HTR-8/SVneo (cell line): ENCODE measurements at places on chromosomes 2 and 18.

DNA sequence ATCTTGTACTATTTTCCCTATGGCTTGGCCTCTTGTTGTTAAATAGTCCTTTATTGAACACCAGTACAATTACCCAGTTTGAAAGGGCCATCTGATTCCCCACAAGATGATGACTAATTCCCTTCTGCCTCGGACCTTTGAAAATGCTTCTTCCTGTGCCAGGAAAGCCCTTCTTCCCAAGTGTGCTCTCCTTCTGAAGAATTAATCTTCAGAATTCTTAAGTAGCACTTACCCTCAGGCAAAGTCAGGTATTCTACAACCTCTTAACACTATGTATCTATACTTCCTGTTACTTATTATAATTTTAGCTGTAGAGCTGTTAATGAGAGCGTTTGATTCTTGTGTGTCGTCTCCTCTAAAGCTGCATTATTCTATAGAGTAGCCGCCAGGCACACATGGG is 28.6 kb upstream of the MEX3C start:
- DNase-seq, result no peak

DNA sequence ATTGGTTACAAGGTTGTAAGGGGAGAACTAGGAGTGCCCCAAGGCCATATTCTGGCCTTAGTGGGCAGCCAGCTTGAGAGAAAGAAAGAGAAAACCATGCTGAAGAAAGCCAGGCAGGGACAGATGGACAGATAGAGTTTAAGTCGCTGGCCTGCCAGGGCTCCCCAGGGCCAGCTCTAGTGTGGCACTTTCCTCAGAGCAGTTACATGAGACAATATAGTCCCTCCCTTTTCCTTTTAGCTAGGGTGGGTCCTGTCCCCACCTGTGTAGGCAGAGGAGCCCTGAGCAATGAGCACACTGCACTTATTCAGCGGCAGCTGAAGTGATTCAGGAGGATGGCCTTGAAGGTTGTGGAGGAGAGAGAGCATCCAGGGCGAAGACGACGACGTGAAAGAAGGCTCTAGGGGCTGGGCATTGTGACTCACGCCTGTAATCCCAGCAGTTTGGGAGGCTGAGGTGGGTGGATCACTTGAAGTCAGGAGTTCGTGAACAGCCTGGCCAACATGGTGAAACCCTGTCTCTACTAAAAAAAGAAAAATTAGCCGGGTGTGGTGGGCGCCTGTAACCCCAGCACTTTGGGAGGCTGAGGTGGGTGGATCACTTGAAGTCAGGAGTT is 152.0 kb upstream of the SLC1A4 start:
- DNase-seq, result no peak

GRCh38 chr2:31253356-31254131 is 19.6 kb downstream of the EHD3 start:
- no peak for DNase-seq

DNA sequence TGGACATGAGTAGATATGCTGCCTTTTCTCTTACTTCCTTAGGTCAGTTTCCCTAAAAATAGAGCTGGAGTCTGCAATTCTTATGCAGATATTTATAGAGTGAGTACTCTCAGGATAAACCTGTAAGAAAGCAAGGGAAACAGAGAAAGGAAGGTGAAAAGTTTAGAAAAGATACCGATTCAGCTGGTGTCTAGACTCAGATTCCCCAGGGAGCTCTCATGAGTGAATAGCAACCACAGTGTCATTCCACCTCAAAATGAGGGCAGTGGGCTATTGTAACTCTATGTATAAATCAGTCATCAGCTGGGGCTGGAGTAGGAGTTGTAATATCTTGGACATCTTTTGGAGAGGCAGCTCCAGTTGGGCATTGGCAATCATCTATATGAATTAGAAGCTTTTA is 1485.1 kb upstream of the TMEFF2 start:
- DNase-seq, result no peak

GRCh38 chr18:58992301-58993231 is 127.9 kb downstream of the ZNF532 start:
- no peak for DNase-seq

DNA sequence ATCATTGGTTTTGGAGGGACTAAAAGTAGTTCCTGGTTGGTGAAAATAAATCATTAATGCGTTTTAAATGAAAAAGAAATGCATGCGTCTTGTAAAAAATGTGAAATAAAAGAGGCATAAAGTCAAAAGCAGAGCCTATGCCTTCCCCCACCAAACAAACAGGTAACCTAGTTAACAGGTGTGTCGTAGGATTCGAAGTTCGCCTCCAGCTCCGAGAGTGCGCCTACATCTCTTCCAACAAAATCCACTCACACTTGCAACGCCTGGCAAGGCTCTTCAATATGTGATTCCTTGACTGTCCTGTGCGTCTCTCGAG is 677 bp upstream of the SMAD4 start:
- DNase-seq, result no peak

DNA sequence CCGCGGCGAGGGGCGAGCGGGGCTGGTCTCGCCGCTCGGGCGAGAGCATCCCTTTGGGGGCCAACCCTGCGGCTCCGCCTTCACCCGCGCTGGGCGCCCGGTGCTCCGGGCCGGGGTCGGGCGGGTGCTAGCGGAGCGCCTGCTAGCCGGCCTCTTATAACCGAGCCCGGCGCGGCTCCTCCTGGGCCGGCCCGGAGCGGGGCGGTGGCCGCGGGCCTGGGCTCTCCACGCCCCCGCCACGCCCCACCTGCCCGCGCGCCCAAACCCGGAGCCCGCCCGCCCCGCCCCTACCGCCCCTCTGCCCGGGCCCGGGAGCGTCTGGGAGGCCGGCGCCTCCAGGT is at the start of gene FOXI3:
Gene FOXI3, minus strand, starts transcription at position 129 of the 341 bp plus-strand sequence. CDS start 158 bp downstream, outside the sequence.
- DNase-seq, result no peak

- DNase-seq, result no peak
Measured at GRCh38 chr2:63122921-63123320, 72.3 kb downstream of the OTX1 start.

GRCh38 chr18:26648509-26649192 is 100.3 kb upstream of the KCTD1 start:
- no peak for DNase-seq

DNA sequence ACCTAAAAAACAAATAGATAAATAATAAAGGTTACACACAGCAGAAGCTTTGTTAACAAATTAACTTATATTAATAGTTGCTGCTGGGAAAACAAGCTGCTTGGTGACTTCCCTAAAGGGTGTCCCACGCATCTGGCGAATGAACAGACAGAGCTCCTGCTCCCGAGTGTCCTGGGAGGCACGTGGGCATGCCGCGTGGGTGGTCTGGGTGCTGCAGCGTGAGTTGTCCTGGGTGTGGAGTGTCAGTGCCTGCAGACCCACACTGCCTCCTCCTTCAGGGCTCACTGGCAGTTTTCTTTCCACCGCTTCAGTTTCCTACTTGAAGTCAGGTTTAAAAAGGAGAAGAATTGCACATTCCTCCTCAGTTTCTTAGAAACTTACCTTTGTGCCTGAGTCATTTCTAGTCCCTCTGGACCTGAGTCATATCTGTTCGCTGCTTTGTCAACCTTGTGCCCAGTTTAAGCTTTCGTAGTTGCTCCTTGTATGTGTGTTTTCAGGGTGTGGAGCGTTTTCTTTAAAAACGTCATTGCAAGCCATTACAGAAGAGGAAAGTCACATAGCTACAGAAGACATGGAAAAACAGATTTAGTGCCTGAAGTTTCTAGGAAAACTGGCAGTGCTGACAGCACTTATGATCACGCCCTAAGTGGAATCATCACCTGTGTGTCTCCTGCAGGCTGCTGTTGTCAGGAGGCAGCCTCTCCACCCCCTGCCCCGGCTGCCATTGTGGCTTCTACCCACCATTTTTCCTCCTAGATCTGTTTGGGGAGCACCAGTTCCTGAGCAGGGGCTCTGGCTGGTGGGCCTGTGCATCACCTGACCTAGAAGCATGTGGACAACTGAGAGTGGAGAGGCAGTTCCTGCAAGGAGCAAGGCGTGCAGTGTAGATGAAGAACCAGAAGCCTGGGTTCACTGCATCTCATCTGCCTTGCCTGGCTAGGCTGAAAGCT is 24.5 kb downstream of the IMPA2 start:
- no peak for DNase-seq

DNA sequence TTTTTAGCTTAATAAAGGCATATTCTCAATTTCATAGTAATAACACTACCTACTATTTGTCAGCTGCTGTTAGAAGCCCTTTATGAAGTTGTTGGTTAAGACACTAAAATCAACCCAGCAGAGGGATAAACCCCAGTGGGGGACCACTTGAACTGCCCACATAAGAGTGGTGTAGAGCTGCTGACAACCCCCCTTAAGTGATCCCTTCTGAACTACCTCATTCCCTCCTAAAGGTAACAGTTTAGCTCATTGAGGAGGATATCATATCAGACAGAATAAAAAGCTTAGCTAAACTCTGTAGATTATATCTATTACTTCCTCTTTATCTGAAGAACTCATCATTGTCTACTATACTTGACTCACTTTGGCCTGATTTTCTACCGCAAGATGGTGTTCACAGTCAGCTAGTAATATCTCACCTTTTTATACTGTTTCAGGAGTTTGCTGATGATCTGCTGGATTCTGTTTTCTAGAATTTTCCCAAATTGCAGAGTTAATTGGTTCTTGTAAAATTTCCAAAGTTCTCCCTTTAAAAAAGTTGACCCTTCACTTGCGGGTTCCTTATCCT is 16.2 kb downstream of the GALM start:
- DNase-seq, result no peak

- peak; percentile 56 for DNase-seq
Measured at GRCh38 chr18:46152436-46152807, 48.2 kb downstream of the HAUS1 start.

DNA sequence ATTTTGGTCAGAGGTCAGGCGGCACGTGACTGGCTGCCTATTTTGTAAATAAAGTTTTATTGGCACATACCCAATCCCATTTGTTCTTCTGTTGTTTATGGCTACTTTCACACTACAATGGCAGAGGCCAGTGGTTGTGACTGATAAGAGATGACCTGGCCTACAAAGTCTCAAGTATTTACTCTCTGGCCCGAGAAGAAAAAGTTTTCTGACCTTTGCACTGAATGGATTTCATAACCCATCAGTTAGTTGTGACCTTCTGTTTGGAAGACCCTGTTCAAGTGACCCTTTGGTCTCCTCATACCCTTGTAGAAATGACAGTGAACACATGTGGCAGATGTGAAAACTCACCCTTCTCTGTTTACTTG is 121.4 kb upstream of the MGAT5 start:
- no peak for DNase-seq
